ENCODE measurements at places on chromosomes 3 and 15. TPM values are rescaled to one million over a fixed set of nuclear protein-coding genes. Genes with fewer than 3 reads are reported as not detected.

Gene RPL39L
- 15.4 TPM for total RNA-seq

Gene KBTBD13
- 0.33 TPM for total RNA-seq

Gene PLOD2
- 71.5 TPM for total RNA-seq

Gene SCN5A
- 0.29 TPM for total RNA-seq

Gene GPR156
- total RNA-seq: 0.64 TPM

Gene SOX14
- not detected for total RNA-seq

Gene SHISA5
- total RNA-seq: 77.0 TPM

Gene PTH1R
- total RNA-seq: 38.2 TPM

Gene SCG5
- total RNA-seq: not detected

Gene RASL12
- 12.6 TPM for total RNA-seq

Gene RTP1
- total RNA-seq: not detected

Gene UQCC5
- 14.1 TPM for total RNA-seq

Gene P2RY14
- total RNA-seq: 1.9 TPM

Gene HRG
- total RNA-seq: not detected

Gene PLA2G4E
- total RNA-seq: not detected

Gene POMGNT2
- total RNA-seq: 18.4 TPM

Gene WNT7A
- total RNA-seq: not detected

Gene SLC22A14
- 0.29 TPM for total RNA-seq

Gene SLC24A5
- total RNA-seq: not detected

Gene DGKG
- 2.3 TPM for total RNA-seq

Gene IMPG2
- 0.33 TPM for total RNA-seq

Gene IQGAP1
- total RNA-seq: 244 TPM

Gene CALML4
- total RNA-seq: 6.0 TPM

Gene GHSR
- total RNA-seq: not detected

Gene CPNE9
- not detected for total RNA-seq

Gene CELSR3
- 1.3 TPM for total RNA-seq

Gene USP13
- total RNA-seq: 11.4 TPM

Gene GOLGA8M
- 4.0 TPM for total RNA-seq

Gene SPESP1
- total RNA-seq: 5.1 TPM

Gene TRPM1
- total RNA-seq: not detected
